Osteocyte (in vitro differentiated cells): ENCODE measurements at places on chromosomes 6 and 20. TPM values are rescaled to one million over a fixed set of nuclear protein-coding genes. Genes with fewer than 3 reads are reported as not detected.

OR12D3 gene
- not detected in 2 replicates for total RNA-seq

MAP7 gene
- 0.38 and 0.68 TPM in 2 replicates for total RNA-seq

RMND1 gene
- 35.6 and 37.3 TPM in 2 replicates for total RNA-seq

SMOC2 gene
- total RNA-seq = 11.5 and 11.6 TPM in 2 replicates

GPX5 gene
- total RNA-seq = not detected in 2 replicates

GJA1 gene
- total RNA-seq = 283 and 286 TPM in 2 replicates

- DNase-seq = no peak
Observed at GRCh38 chr20:38198238-38198861, 33.3 kb upstream of the TGM2 start.

DNA sequence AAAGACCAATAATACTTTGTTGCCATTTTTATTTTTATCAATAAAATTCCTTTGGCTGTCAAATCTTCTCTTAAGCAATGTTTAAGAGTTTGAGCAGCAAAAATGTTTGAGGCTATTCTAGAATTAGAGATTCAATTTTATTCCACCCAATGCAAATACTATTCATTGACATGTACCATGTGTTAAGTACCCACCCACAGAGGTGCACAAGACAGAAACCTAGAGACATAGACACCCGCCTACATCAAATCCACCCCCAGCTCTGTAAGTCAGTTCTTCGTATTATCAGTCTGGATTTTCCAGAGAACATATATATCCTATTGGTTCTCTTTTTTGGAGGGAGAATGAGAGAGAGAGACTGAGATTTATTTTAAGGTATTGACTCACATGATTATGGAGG lies 463.7 kb downstream of the EPM2A start:
- no peak for DNase-seq

GRCh38 chr6:153162172-153162571 lies 31.1 kb upstream of the RGS17 start:
- no peak for DNase-seq

DNA sequence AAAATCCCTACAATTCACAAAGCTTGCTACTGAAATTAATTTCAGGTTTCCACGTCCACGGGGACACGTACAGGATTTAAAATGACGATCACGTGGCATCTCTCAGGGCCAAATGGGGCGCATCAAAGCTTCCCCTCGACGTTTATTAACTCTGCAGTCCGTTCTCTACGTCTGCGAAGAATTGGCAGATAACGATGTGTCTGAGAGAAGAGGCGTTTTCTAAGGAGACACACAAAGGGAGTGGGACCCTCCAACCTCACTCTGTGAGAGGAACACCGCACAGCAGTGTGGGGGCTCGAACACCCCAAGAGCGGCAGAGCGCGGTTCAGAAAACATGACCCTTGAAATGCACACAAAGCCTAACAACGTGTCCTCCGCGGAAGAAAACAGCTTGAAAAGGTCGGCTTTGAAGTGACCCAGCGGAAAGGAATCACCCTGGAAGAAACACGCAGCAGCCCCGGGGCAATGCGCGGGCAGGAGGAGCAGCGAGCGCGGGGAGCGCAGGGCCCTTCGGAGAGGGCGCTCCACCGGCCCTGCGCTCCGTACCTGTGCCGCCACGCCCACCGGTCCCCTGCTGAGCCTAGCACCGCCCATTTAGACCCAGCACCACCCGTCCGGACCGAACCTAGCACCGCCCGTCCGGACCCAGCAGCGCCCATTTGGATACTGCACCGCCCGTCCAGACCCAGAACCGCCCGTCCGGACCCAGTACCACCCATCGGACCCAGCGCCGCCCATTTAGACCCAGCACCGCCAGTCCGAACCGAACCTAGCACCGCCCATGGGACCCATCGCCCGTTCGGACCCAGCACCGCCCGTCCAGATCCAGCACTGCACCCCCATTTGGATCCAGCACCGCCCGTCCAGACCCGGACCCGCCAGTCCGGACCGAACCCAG lies 1.1 kb upstream of the AFDN start:
- no peak for DNase-seq

GRCh38 chr6:93407186-93407585 lies 12.2 kb downstream of the EPHA7 start:
- no peak for DNase-seq

DNA sequence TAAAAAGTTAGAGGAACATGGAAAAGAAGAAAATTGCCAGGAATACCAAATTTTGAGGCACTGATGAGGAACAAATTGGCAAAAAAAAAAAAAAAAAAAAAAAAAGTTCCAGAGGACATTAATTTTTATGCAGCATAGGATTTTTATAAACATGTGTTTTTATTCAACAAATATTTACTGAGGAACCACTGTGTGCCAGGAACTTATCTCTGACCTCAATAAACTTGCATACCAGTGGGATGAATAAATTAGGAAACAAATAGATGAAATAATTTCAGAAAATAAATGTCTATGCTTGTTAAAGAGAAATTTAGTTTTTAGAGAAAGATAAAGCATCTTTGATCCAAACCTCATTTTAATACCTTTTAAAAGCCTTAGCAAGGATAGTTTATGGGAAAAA lies 175.1 kb downstream of the PDE10A start:
- no peak for DNase-seq

GRCh38 chr20:36063916-36064657 lies 90.5 kb upstream of the EPB41L1 start:
- peak; percentile 83 for DNase-seq

GRCh38 chr6:140253096-140253495 lies 878.6 kb upstream of the CITED2 start:
- no peak for DNase-seq

DNA sequence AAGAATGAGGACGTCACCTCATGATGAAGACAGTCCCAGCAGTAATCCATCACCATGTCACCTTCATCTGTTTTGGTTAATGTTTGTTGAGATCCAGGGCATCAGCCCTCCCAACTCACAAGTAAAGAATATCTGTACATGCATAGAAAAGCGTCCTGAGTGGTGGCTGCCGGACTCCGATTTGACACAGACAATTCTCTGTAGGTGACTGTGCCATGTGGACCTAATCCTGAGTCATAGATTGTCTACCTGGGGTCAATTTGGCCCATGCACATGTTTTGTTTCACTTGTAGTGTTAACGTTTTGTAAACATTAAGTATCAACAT lies 168.4 kb upstream of the UST start:
- no peak for DNase-seq
